AG20443 (cell line): ENCODE measurements at places on chromosomes 5 and 9.
A peak's percentile ranks its signal among the peaks of the same experiment; 100 is the strongest.

DNA sequence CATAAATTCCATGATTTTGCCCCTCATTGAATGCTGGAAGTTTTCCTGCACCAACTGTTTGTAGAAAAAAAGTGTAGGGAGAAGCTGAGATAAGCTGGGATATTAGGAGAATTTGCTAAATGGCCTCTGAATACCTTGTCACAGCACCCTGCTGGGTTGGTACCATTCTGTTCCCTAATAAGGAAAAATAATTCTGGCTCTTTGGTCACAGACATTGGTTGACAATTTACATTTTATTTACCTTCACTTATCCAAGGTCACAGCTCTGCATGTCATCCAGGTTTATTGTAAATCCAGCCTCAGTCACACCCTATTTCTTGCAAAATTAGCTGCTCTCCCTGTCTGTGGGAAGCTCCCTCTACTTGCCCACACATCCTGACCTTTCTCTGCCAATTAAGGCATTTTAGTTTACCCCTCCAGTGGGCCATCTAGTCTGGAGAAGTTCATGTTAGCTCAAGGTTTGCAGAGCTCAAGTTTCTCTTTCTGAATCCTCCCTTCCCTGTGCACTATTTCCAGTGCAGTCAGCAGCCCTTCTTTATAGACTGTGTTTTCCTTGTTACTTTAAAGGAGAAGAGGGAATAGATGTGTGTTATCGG is 115.4 kb upstream of the NTRK2 start:
- DNase-seq: no peak

DNA sequence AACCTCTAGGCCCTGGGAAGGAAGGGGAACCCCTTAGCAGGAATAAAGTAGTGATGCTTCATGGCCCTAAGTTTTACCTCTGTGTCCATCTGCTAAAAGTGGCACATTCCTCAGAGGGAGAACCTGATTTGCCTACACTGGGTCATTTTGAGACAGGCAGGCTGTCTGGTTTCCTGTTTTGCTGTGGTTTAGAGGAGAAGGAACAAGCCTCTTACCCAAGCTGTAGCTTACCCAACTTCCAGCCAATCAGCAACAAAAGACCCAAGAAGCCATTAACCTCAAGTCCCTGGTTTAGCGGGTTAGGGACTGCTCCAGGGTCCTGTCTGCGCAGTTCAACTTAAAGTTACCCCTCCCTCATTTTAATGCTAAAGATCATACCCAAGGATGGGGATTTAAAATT is 411.0 kb downstream of the MAT2B start:
- DNase-seq: no peak

- DNase-seq: peak; percentile 65
These were observed 80.1 kb upstream of the LPAR1 start for GRCh38 chr9:111118256-111118948.

GRCh38 chr5:174524351-174524750 is 200.0 kb upstream of the MSX2 start:
- DNase-seq: no peak

- DNase-seq: peak; percentile 35
These were observed 223.5 kb downstream of the SH3GL2 start for GRCh38 chr9:17802249-17802857.

DNA sequence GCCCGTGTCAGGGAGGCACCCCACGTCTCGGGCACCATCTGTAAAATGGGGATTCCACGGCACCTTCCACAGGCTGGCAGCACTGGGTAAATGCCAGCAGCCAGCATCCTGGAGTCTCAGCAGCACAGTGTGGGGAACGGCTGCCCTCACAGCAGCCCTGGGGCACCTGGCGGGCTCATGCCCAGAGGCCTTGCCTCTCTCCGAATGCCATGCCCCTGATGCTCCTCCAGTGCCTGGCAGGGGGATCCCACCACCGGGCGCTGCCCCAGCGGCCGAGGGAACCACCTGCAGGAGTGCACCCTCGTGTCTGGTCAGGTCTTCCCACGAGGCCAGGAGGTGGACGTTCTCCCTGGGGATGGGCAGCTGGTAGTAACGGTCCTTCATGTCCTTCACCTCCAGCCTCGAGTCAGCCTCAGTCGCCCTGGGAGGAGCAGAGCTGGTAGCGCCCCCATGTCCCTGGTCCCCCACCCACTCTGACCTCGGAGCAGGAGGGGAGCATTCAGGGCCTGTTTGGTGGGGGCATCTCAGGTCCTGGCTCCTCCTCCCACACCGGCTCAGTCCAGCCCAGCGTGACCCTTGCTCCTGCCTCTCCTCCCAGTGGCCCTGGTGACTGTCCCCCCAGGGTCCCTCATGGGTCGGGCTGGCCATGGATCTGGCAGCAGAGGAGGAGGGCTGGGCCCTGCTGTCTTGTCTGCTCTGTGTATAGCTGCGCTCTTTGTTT is 49.9 kb upstream of the NRARP start:
- peak; percentile 9 for DNase-seq

DNA sequence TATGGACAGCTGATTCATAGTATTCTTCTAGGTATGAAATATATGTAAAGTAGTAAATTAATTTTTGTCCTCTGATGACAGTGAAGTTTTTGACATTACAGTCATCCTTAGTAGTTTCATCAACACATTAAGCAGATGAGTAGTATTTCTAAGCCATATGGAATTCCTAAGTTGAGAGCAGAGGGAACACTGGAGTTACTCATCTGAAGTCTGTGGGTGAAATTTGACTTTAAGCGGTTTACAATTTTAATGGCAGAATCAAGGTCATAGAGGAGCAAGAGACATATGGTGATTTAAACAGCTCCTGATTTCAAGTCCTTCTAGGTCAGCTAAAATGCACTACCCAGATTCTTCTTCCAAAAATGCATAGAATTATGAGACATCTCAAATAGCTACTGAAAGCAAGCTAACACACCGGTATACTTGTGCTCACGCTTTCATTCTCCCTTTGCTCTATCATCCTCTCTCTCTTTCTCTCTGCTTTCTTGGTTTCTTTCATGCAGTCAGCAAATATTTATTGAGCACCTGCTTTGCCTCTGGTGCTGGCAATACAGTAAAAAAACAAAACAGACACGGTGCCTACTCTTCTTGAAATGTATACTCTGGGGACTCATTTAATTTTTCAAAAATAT is 235.9 kb downstream of the FER start:
- no peak for DNase-seq

- DNase-seq: no peak
These were observed 15.8 kb downstream of the MCIDAS start for GRCh38 chr5:55211184-55211874.

DNA sequence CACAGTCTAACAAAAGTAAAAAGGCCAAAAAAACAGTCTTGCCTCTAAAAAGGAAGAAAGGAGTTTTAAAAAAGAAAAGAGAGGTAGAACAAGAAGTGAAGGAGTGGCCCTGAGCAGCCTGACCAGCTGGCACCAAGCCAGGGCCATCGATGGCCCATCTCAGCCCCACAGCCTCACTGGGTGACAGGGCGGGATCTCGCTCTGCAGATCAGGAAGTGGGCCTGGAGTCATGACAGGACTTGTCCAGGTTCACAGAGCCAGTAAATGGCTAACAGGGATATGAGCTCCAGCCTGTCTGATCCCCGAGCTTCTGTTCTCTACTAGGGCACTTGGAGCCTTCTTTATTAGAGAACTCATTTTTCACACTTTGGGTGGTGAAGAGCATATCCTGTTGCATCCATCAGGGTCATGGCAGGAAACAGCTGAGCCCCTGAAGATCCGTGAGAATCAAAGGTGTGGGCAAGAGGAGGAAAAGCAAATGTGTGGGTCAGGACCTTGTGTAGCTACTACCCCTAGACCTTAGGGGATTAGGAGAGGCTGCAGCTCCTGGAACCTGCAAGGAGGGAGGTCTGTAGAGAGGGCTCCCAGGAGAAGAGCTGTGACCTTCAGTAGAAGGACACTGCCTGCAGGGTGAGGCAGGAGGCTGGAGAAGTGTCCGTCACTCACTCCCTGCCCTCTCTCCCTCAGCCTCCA is 299.0 kb upstream of the MSX2 start:
- no peak for DNase-seq

GRCh38 chr9:116543731-116544400 is 143.2 kb upstream of the TRIM32 start:
- peak; percentile 82 for DNase-seq

DNA sequence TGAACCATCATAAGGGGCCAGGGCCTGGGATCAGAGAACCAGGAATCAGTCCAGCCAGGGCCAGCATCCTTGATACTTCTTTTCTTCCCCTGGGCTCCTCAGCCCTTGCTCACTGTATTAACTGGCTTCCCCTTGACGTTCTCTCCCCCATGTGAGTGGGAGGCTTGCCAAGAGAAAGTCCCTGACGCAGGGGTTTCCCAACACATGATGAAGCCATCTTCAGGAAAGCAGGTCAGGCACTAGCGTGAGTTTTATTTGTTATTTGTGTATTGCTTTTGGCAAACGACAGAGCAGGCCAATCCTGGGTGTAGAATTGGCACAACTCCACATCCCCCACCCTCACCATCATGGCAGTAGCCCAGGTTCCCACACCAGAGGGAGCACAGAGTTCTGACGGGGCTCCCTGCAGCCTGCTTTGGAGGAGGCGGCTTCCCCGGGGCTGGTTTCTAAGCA is 165.5 kb upstream of the NFIL3 start:
- DNase-seq: peak; percentile 43

GRCh38 chr5:119583684-119584083 is 45.7 kb upstream of the FAM170A start:
- DNase-seq: peak; percentile 16

DNA sequence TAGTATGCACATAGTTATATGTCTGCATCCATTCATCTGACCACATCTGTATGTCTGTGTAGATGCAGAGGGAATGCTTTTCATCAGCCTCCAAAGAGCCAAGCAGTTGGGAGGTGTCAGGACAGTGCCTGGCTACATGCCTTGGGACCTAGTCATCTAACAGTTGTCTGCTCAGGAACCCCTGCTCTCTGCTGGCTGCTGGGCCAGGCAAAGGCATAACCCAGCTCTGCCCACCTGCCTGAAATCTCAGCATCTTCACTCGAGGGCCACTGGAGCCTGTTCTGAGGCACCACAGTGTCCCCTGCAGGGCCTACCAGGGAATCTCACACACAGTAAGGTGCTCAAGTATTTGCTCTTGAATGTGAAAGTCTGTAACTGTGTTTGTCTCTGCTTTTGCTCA is 3.7 kb downstream of the C9orf50 start:
- peak; percentile 72 for DNase-seq

- no peak for DNase-seq
These were observed 68.3 kb downstream of the IL6ST start for GRCh38 chr5:55926476-55926875.

DNA sequence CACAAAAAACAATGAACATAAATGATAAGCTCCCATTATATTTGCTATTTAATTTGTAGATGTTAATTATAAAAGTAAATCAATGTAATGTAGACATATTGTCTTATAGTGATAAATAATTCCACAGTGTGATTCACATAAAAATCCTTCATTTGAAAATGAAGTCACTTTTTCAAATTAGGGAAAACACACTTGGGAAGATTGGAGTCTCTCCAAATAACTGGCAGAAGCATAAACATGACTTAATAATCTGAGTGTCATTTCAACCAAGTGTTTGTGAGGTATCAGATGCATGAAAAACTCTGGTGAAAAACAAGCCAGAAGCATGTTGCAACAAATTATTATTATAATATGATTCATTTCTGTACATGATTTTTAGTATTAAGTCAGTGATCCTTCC is 102.2 kb downstream of the CETN3 start:
- DNase-seq: no peak

DNA sequence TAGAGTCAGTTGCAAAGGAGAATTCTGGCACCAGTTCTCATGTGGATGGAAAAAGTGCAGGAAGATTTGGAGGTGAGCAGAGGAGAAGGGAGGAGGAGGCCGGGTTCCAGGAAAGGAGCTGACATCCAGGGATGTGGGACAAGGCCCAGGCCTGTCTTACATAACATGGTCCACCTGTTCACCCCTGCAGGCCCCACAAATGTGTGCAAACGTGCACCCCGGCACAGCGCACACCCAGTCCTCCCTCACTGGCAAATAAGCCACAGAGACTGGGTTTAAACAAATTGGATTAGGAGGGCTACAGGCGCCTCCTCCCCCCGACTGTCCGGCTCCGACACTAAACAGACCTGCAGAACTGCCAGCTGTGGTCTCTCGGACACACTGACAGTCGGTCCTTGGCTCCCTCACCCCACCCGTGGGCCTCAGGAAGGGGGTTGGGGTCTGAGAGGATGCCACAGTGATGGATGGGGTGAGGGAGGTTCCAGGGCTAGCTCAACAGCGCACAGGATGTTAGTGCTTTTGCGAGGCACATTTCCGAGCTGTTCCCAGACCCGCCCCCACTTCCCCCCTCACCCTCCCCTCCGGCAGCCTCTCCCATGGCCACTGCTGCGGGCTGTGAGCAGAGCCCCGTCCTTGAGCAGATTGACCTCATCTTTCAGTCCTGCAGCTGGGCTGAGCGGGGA is 43.4 kb upstream of the IL17B start:
- peak; percentile 56 for DNase-seq

DNA sequence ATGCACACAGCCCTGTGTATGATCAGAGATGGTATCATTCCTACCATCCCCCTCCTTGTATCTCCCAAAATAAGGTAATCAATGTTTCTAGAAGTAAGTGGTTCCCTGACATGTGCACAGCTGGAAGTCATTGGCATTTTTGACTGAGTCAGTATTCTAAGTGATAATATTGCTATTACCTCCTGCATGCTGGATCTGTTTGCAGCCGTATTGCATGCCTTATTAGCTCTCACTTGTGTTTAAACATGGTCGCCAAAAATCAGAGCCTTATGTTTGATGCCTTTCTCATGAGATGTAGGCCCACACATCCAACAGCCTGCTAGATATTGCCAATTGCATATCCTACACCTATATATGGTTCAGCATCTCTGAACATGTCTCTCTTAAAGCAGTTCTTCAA is 254.3 kb downstream of the CDH12 start:
- no peak for DNase-seq

DNA sequence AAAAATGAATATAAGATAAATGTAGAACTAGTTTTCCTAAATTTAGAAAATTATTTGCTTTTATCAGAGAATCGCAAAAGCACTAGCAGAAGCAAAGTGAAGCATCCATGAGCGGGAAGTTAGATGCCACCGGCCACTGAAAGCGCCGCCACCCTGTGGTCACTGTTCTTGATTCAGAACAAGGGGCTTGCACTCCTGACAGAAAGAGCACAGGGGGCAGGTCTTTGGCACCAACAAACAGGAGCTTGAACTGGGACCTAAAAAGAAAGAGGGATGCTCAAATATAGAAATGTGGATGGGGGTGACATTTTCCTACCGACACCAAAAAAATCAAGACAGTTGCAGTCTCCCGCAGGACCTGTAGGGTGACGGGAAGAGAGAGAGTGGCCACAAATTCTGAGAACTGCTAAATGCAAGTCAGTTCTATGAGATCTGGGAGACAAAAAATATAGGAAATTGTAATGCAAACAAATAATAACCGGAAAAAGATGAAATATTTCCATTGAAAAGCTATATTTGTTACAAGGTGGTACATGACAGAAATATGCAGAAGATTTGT is 144.3 kb downstream of the CDH12 start:
- no peak for DNase-seq

DNA sequence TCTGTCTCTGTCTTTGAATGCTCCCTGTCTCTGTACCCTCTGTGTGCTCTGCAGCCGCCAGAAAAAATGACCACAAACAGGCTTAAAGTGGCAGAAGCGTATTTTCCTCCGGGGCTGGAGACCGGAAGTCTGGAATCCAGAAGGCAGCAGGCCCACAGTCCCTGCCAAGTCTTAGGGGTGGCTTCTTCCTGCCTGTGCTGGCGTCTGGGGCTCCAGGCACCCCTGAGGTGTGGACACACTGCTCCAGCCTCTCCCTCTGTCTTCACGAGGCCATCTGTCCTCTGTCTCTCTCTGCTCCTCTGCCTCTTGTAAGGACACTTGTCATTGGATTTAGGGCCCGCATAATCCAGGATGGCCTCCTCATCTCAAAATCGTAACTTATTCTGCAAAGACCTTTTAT is 298.4 kb upstream of the IRX4 start:
- no peak for DNase-seq

- peak; percentile 78 for DNase-seq
These were observed 80.5 kb upstream of the EPB41L4B start for GRCh38 chr9:109401169-109401989.
